ENCODE measurements at places on chromosomes 1 and 21. TPM values are rescaled to one million over a fixed set of nuclear protein-coding genes. Genes with fewer than 3 reads are reported as not detected.

The ABCB10 gene
- total RNA-seq, result 46.9 TPM

The OR10J1 gene
- total RNA-seq, result not detected

The CMPK1 gene
- 123 TPM for total RNA-seq

The KLF17 gene
- total RNA-seq, result not detected

The VTCN1 gene
- total RNA-seq, result not detected

The TFAP2E gene
- 1.2 TPM for total RNA-seq

The RIPPLY3 gene
- not detected for total RNA-seq

The CBS gene
- 14.1 TPM for total RNA-seq

The RGS8 gene
- not detected for total RNA-seq

The MAB21L3 gene
- total RNA-seq, result not detected

The CRABP2 gene
- 0.89 TPM for total RNA-seq

The WNT3A gene
- total RNA-seq, result not detected

The AQP10 gene
- total RNA-seq, result not detected

The ERG gene
- not detected for total RNA-seq

The LYPD8 gene
- total RNA-seq, result not detected

The NEGR1 gene
- not detected for total RNA-seq

The OR2T33 gene
- total RNA-seq, result not detected

The NUAK2 gene
- total RNA-seq, result 1.6 TPM

The SMIM11 gene
- 2.4 TPM for total RNA-seq

The GFI1 gene
- 71.0 TPM for total RNA-seq

The PARS2 gene
- total RNA-seq, result 8.4 TPM

The NMNAT2 gene
- not detected for total RNA-seq

The FCGR2B gene
- not detected for total RNA-seq

The AMY1A gene
- not detected for total RNA-seq

The PKN2 gene
- 15.3 TPM for total RNA-seq

The QSOX1 gene
- 38.9 TPM for total RNA-seq

The GPR37L1 gene
- not detected for total RNA-seq

The CD1B gene
- total RNA-seq, result not detected

The RNF186 gene
- total RNA-seq, result not detected

The PPIAL4G gene
- 0.06 TPM for total RNA-seq

The RGS5 gene
- total RNA-seq, result 2.7 TPM

The PRAMEF13 gene
- total RNA-seq, result not detected

The MAP3K21 gene
- 5.0 TPM for total RNA-seq

The HSPA6 gene
- total RNA-seq, result 0.75 TPM

The FAM151A gene
- total RNA-seq, result not detected

The NBPF9 gene
- 13.6 TPM for total RNA-seq

The PLEKHM2 gene
- total RNA-seq, result 52.0 TPM

The OMA1 gene
- total RNA-seq, result 14.2 TPM

The SLC9C2 gene
- not detected for total RNA-seq

The SLC45A3 gene
- 0.19 TPM for total RNA-seq

The NBL1 gene
- total RNA-seq, result 38.0 TPM

The CHODL gene
- not detected for total RNA-seq

The DTL gene
- total RNA-seq, result 95.0 TPM

The POGK gene
- 68.1 TPM for total RNA-seq

The KCNE2 gene
- total RNA-seq, result not detected

The ANGPTL3 gene
- total RNA-seq, result not detected

The PDE4B gene
- total RNA-seq, result 33.8 TPM

The OR6K3 gene
- total RNA-seq, result not detected

The LENEP gene
- total RNA-seq, result not detected

Measured in activated CD8-positive, alpha-beta memory T cell treated with anti-CD3 and anti-CD28 coated beads for 36 hours (primary cell).